ENCODE measurements at places on chromosomes 2 and 18.
A peak's percentile ranks its signal among the peaks of the same experiment; 100 is the strongest.

DNA sequence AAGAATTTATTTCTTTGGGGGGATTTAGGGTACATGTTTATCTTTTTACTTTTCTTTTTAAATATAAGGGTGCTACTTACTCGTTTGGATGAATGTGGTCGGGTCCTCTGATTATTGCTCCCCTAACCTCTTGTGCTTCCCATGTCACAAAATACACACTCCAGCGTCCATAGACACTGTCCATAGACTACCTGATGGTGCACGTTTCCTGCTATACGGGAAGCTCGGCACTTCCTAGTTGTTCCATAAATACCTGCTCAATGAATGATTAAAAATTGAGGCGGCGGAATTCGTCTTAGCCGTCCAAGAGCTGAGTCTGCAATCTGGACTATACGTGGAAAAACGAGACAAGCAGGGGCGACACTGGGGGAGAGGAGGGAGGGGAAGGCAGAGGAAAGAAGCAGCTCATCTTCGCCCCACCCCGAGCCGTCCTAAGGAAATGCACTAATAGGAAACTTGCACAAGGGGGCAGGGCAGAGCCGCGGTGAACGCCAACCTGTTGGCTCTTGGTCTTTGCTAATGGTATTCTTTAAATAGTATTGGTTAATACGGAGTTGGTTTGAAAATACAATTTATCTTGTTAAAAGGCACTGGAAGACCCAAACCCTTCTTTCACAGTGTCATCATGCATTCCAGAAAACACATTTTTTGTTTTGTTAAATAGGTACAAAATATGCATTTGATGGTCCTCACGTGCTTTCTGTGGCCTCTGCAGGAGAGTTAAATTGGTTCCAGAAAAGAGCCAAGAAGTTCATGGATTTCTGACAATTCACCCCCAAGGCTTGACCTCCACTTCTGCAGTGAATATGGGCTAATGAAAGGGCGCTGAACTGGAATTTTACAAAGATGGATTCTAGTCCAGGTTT lies 73.0 kb upstream of the KCTD1 start:
- no peak for DNase-seq

DNA sequence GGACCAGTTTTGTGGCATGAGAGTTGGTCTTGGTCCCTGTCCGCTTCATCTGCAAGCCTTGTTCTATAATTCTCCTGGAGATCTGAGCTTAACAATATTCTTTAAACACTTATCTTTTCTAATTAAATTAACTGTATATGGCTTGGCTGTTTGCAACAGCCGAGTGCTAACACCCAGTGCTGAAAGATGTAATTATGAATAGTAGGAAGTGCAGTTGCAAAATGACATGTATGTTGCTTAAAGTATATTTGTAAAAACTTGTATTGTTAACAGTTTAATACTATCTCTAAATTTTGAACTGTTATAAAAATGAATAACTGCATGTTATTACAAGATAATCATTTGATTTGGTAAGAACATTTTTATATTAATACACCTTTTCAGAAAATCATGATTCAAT lies 45.1 kb downstream of the CCDC102B start:
- DNase-seq, result no peak

DNA sequence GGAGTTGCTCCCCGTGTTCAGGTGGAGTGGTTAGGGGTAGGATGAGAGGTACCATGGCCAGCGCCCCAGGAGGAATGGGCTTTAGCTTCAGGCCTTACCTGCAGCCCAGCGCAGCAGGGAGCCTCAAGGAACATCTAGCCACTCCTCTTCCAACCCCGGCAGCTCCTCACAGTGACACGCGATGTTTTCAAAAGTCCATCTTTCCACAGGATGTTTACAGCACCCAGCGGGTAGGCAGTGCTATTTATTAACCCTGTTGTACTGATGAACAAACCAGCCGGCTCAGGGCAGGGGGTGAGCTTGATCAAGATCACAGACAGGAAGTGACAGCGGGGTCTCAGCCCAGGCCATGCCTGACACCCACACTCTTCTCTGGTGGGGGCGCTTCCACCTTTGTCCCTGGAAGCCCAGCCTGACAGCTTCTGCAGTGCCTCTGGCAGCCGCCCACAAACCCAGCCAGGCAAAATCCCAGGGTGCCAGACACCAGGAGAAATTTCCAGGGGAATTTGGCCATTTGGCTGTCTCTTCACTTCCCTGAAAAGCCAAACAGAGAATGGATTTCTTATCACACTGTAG lies 18.4 kb upstream of the PRLH start:
- no peak for DNase-seq

DNA sequence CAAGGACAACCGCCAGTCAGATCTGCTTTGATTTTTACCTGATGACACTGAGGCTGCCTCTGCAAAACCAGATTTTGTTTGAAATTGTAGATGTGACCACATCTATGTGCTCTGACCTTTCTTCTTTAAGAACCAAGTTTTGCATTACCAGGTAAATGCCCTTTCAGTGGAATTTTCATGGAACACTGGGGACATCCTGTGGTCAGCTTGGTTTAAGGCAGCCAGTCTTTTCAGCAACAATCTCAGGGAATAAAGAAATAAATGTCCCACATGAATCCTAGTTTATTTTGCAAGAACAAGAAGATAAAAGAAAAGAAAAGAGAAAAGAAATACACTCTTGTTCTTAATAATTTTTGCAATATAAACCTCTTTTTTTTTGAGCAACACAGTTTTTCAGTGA lies 90.6 kb downstream of the POU3F3 start:
- peak; percentile 1 for DNase-seq

GRCh38 chr2:152815634-152816257 lies 97.3 kb downstream of the ARL6IP6 start:
- no peak for DNase-seq

DNA sequence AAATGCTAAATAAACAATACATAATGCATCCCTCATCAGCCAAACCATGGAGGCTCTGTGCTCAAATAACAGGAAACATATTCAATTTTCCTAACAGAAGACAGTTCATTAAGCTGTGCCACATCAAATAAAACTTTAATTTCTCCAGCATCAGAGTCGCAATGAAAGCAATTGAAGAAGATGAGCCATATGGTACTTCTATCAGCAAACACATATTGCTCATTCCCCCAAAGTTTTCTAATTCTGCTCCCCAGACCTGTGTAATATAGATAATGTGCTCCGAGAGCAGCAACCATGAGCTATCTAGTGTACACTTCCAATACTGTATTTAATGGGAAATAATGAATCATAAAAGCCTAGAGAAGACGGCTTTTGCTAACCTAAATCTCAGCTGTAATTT lies 263.2 kb downstream of the MEIS1 start:
- DNase-seq, result no peak

DNA sequence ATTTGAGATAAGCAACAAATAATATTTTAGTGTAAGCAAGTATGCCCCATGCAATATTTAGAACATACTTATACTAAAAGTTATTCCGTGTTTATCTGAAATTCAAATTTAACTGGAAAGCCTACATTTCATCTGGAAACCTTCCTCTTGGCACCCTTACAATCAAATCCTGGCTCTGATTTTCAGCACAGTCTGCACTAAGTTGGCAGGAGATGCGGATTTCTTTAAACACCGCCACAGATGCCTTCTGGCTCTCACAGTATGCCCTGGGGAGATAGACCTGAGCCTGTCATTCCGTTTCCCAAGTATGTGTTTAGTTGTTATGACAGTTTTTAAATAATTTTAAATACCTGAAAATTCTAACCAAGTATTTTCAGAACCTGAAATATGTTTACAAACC lies 7.3 kb upstream of the MLPH start:
- no peak for DNase-seq

DNA sequence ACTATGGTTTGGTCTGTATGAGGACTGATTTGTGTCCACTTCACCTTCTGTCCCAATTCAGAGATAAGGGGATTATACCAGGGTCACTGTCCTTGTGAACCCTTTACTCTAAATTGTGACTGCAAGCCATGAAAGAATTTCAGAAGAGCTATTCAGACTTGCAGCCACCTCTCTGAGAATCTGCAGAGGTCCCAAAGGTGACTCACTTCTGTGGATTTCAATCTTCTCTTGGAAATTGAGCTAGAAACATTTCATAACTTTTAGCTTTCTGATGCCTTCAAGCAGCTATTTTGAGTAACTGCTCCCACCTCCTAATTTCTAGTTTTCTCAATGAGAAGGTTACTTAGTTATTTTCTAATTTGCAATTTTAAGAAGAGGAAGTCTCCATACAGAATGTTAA lies 1242.4 kb upstream of the ACVR2A start:
- no peak for DNase-seq

- DNase-seq, result no peak
Observed at GRCh38 chr2:158487419-158487818, 30.7 kb downstream of the PKP4 start.

- DNase-seq, result no peak
Observed at GRCh38 chr18:21513292-21513691, 87.2 kb downstream of the ESCO1 start.

DNA sequence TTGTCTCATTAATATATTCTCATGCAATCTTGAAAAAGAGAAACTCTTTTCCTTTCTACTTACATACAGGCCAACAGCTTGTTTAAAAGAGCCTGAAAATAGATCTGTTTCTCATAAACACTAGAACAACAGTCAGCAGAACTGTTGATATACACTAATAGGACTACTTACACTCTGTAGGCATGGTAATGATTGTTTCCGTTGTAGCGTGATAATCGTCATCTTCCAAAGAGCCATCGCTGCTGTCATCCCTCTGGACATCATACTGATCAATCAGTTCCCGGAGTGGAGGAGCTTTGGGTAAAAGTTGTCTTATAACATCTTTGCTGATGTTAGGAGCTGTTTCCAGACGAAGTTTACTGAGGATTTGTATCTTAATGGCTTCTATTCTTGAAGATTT lies 476 bp downstream of the MSTN start:
- DNase-seq, result no peak

DNA sequence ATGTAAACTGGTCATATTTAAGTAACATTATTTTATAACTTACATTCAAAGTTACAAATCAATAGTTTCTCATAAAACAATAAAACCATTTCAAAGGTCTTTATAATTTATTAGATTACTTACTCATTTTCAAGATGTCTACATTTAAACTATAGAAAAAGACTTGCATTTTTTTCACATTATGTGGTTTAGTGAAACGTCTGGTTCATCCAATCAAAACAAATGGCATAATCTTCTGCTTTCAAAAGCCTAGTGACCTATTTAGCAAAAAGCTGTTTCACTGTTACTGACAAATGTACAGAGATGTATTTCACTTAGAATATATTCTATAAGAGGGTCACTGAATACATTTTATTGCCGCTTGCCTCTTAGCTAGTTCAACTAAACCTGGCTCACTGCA lies 49.3 kb upstream of the MCM6 start:
- DNase-seq, result no peak

DNA sequence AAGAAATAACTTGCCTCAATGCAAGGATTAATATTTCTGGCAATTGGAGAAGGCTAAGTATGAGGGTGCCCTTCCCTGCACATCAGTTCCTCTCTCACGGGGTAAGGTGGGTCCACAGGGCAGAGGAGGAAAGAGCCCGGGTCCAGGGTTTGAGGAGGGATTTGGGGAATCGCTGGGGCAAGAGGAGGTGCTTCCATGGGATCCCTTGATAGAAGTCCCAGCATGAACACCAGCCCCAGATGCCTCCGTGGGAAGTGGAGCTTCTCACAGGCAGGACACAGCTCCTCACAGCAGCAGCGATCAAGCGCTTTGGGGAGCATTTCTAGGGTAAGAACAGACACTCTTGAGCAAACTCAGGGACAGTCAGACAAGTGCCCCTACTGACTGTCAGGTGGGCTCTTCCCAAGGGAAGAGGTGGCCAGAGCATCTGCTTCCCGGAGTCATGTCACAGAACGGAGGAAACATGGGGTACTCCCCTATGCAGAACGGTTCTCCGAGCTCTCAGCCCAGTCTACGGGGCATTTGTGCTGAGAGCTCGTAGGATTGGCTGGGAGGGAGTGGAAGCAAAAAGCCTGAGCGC lies 218.9 kb upstream of the ARL4C start:
- no peak for DNase-seq

DNA sequence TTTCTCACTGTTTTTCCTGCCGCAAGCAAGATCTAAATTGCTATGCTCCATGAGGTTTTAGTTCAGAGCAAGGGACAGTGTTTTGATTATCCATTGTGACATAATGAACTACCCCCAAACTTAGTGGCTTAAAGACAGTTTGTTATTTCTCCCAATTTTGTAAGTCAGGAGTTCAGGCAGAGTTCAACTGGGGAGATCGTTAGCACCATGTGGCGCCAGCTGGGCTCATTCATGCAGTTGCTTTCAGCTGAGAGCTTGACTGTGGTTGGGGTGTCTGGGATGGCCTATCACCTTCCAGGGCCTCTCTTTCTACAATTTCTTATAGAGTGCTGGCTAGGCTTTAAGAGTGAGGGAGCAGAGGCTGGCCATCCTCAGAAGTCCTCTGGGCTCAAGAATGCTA lies 382.9 kb upstream of the CELF4 start:
- no peak for DNase-seq

DNA sequence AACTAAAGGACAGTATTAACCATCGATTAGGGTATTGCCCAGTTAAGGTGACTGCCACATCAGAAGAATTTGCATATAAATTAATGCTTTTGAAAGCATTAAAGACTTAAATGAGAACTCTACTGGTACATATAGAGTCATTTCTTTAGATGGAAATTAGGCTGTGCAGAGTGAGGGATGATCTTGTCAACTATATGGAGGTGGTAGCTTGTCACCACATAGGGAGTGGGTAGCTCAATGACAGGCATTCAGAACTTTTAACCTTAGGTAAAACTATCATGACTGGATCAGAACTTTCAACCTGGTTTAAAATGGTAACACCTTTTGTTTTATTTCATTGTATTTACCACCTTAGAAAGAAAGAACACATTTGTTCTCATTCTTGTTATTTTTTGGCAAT lies 384.6 kb upstream of the LRRTM1 start:
- DNase-seq, result no peak

GRCh38 chr2:70508711-70509462 lies 44.7 kb downstream of the TGFA start:
- DNase-seq, result no peak

DNA sequence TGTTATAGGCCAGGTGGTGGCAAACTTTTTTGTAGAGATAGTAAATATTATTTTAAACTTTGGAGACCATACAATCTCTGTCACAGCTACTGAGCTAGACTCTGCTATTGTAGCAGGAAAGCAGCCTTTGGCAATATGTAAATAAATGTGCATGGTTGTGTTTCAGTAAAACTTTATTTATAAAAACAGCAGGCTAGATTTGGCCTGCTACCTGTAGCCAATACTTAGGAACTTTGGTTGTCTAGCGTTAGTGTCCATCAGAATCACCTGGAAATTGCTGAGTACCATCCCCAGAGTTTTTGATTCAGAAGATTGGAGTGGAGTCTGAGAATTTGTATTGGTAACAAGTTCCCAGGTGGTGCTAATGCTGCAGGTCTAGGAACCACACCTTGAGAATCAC lies 23.8 kb upstream of the TNFRSF11A start:
- DNase-seq, result no peak

- peak; percentile 38 for DNase-seq
Observed at GRCh38 chr18:73270920-73271634, 403.3 kb upstream of the NETO1 start.

- no peak for DNase-seq
Observed at GRCh38 chr18:80194874-80195570, 52.3 kb downstream of the PARD6G start.

Data from NCI-H2107 (cell line).